ENCODE measurements at places on chromosomes 12 and 14.

DNA sequence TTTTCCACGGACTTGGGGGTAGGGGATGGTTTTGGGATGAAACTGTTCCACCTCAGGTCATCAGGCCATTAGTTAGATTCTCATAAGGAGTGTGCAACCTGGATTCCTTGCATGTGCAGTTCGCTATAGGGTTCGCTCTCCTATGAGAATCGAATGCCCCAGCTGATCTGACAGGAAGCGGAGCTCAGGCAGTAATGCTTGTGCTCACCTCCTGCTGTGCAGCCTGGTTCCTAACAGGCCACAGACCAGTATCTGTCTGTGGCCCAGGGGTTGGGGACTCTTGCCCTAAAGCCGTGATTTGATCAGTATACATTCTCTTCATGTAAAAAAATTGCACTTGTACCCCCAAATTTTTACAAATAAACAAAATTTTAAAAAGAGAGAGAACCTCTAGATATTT, 219.4 kb upstream of the CPNE8 start:
- no peak for DNase-seq

DNA sequence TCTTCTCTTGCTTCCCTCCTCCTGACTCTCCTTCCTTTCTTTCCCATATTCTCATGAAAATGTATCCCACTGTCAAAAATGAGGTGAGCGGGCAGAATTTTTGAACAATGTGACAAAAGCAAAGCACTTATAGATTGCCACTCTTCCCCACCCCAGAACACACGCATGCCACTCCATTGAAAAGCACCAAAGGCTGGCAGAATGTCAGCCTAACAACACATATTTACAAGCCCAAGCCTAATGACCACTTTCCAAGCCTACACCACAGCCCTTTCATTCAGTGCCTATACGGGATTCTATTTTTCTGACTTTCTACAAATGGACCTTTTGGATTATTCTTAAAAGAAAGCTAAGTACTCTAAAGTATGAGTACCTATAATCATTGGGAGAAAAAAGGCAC, 62.9 kb upstream of the METAP2 start:
- DNase-seq: no peak

GRCh38 chr14:65237941-65238340, 135.6 kb upstream of the MAX start:
- DNase-seq: no peak

- no peak for DNase-seq
Observed at GRCh38 chr12:84632556-84632955, 280.0 kb downstream of the SLC6A15 start.

GRCh38 chr14:94016446-94016976, 9.6 kb upstream of the OTUB2 start:
- DNase-seq: no peak

GRCh38 chr14:56896922-56897321, 86.6 kb upstream of the OTX2 start:
- no peak for DNase-seq

- no peak for DNase-seq
Observed at GRCh38 chr14:55733599-55733998, 153.6 kb downstream of the KTN1 start.

DNA sequence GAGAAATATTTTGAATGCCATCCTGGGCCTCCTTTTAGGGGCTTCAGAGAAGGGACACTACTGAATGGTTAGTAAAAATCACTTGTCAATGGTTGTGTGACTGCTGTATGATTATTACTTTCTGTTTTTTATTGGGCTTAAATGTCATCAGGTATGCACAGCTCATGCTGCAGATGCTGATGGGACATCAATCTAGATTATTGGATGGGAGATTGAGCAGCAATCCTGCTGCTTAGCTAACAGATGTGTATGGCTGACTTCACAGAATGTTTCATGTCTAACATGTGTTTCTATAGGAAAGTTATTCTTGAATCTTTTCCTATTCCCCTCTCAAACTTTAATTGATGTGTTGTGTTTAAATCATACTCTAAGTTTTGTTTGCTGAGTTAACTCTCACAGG, 166.8 kb downstream of the RMST start:
- no peak for DNase-seq

DNA sequence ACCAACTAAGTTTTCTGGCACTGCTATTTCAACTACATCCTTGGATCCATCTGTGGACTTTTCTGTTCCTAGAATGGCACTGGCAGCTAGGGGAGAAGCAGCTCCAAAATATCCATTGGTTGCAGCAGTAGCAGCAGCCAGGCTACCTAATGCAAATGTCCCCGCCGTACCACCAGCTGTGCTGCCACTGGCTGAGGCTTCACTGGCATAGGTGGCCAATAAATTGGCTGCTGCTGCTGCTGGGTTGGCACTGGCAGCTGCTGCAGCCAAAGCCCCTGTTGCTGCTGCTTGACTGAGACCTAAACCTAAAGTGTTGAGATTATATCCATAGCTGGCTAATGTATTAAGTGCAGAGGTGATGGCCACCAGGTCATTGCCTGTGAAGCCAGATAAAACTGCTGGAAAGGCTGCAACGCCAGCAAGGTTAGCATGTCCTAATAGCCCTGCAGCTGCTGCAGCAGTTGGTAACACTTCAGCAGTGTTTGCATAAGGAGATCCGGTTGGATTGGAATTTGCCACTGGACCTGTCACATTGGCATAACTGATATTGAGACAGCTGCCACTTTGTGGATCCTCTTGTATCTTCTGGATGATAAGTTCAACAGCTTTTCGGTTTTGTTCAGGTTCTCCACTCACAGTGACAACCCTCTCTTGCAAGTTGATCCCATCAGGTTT, 149.5 kb downstream of the NOVA1 start:
- peak; percentile 85 for DNase-seq

GRCh38 chr12:42996869-42997431, 407.4 kb upstream of the PRICKLE1 start:
- no peak for DNase-seq

GRCh38 chr12:105067511-105068031, 16.7 kb downstream of the ALDH1L2 start:
- no peak for DNase-seq

- DNase-seq: no peak
Observed at GRCh38 chr14:39576736-39577135, 144.5 kb upstream of the FBXO33 start.

GRCh38 chr12:12008931-12009611, 61.7 kb upstream of the BCL2L14 start:
- peak; percentile 82 for DNase-seq

DNA sequence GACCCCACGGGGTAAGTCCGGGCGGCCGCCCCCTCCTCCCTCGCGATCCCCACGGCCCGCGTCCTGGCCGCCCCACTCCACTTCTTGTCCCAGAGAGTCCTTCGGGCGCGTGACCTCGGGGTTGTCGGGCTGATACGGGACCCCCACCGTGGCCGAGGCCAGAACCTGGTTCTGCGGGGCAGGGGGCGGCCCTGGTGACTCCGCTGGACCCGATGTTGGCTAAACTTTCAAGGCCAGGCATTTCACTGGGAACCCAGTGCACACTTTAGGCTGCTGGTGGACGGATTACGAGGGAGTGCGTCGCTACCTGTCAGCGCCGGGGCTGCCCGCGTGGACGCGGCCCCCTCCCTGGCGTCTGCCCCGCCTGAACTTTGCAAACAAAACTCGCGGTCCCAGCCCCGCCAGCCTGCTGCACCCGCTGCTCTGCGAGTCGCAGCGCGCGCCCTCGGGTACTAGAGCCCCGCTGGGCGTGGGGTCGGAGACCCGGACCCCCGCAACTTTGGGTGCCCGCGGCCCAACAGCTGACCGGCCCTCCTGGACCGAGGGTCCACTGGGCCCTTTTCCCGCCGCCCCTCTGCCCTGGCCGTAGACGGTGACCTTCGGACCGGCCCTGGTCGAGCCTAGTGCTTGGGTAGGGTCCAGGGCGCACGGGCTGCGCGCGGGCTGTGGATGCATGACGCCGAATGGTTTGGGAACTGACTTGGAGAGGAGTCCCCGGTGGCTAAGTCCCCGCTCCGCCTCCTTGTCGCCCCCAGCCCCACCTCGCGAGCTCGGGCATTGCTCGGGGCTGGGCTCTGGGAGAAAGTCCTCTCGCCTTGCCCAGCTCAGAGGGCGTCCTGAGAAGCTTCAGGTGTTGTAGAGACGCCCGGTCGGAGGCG, 624 bp downstream of the RIN3 start:
- no peak for DNase-seq

DNA sequence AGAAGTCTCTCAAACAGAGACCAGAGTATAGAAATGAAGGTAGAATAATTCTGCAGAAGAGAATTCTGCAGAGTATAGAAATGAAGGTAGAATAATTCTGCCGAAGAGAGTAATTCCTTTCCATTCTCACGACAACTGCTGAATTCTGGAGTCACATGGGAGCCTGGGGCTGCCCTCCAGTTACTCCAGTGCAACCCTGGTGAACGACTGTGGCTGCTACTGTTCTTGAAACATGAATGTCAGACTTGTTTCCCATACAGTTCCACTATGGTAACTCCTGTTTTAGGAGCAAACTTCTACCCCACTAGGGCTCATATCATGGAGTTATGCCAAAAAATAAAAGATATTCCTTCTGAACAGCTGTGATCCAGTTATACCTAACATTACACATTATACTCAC, 164.4 kb downstream of the KICS2 start:
- no peak for DNase-seq

GRCh38 chr14:89443042-89443629, 26.1 kb upstream of the FOXN3 start:
- no peak for DNase-seq

DNA sequence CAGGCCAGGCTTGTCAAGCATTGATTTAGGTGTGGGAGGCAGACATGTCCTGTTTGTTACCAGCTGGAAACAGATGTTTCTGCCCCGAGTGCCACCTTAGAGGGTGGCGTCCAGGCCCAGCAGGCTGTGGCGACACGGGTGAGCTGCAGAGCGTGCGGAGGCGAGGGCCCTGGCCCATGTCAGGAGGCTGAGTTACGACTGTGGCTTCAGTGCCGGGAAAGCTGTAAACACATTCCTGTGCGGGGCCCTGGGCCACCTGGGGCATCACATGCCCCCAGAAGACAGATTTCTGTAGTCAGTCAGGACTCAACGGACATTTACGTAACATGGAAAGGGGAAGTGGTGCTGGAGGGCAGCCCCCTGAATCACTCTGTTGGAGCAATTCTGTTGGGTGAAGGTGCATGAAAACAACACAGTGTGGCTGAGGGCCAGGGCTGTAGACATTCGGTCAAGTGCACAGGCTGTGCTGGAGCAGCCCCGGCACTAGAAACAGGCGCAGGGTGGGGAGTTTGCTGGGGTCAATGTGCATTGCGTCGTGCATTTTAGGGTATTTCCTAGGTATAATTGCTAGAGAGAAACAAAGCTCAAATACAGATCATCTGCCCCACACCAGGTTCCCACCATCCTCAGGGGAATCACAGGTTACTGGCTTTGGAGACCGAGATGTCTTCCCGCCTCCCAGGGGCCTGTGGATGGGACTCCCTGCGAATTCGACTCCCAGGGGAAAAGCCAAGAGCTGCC, 291.8 kb downstream of the TMEM121 start:
- DNase-seq: no peak

DNA sequence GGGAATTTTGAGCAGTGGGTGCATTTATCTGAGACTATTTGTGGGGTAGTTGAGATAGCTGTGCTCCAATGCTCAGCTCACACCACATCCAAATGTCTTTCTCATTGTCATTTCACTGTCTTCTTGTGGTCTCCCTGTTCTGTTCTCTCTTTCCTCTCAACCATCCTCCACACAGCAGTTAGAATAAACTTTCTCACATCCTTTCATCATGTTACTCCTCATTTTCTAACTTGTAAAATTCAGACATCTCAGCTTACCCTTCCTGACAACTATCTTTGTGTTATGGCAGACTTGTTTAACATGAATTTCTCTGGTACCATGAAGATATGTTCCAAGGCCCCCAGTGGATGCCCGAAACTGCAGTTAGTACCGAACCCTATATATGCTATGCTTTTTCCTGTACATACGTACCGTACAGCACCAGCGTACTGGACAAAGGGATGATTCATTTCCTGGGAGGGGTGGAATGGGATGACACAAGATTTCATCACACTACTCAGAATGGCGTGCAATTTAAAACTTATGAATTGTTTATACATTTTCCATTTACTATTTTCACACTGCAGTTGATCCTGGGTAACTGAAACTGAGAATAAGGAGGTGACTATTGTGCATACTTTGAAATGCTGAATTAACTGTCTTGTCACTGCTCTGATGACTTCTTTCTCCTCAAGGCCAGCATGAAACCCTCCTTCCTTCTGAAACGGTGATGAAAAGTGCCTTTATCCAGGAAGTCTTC, 177.1 kb upstream of the SLC38A2 start:
- DNase-seq: no peak

GRCh38 chr12:55893723-55894122, 34.0 kb downstream of the PYM1 start:
- DNase-seq: no peak

- no peak for DNase-seq
Observed at GRCh38 chr14:22978487-22978837, 3.9 kb downstream of the AJUBA start.

DNA sequence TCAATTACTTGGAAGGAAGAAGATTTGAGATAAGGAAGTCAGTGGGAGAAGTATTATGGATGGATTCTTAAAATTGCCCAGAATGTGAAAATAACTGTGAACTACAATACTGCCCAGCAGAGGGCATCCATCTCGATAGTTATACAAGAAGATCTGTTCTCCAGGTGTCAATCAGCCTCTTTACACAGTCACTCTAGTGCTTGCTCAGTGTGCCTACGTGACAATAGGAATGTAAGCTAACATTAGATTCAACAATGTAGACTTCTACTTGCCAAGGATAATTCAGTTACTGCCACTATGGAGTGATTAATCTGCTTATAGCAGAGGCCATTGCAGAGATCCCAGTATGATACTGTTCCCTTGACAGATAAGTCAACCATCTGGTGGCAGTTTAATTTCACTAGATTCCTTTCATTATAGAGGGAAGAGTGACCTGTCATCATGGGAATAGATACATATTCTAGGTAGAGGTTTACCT, 10.6 kb upstream of the MAP4K5 start:
- DNase-seq: peak; percentile 95

- DNase-seq: no peak
Observed at GRCh38 chr12:24730489-24730896, 218.4 kb downstream of the BCAT1 start.

GRCh38 chr12:70603044-70603443, 34.2 kb downstream of the PTPRB start:
- DNase-seq: no peak

- DNase-seq: no peak
Observed at GRCh38 chr12:47843226-47843980, 23.7 kb upstream of the HDAC7 start.

DNA sequence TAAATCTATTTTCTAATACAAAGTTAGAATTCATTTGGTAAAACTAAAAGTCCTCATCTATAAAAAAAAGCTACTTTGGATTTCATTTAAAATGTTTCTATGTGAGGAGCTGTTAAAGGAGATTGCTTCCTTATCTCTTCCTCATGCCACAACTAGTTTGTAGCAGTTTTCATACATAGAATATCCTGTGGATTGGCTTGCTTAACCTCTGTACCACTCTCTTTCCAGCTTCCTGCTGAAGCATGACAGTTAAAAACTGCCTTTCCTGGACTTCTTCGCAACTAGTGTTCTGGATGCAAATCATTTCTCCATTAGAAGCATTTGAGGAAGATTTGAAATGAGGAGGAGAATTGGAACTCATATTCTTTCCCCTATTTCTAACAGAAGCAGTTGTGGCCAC, 49.6 kb downstream of the ST8SIA1 start:
- no peak for DNase-seq

- DNase-seq: no peak
Observed at GRCh38 chr12:25052914-25053211, 104.0 kb upstream of the BCAT1 start.
